Ovary (tissue), 10 donors: ENCODE measurements at places on chromosomes 11 and 22. TPM values are rescaled to one million over a fixed set of nuclear protein-coding genes. Genes with fewer than 3 reads are reported as not detected.

The PRAME gene
- 2.4 TPM for total RNA-seq

The CRYBB1 gene
- total RNA-seq, result 0.30 TPM

The GRIA4 gene
- not detected for total RNA-seq

The ANAPC15 gene
- total RNA-seq, result 24.5 TPM

The TRIM29 gene
- 1.7 TPM for total RNA-seq

The OR5AS1 gene
- not detected for total RNA-seq

The C1QTNF4 gene
- 9.1 TPM for total RNA-seq

The ISX gene
- total RNA-seq, result not detected

The OR10A2 gene
- total RNA-seq, result not detected

The ZP1 gene
- not detected for total RNA-seq

The MAPK8IP2 gene
- 13.2 TPM for total RNA-seq

The RAB36 gene
- total RNA-seq, result 9.0 TPM

The MCAM gene
- total RNA-seq, result 35.9 TPM

The CHRM1 gene
- not detected for total RNA-seq

The TYR gene
- not detected for total RNA-seq
